ENCODE measurements at places on chromosomes 2 and 18.

DNA sequence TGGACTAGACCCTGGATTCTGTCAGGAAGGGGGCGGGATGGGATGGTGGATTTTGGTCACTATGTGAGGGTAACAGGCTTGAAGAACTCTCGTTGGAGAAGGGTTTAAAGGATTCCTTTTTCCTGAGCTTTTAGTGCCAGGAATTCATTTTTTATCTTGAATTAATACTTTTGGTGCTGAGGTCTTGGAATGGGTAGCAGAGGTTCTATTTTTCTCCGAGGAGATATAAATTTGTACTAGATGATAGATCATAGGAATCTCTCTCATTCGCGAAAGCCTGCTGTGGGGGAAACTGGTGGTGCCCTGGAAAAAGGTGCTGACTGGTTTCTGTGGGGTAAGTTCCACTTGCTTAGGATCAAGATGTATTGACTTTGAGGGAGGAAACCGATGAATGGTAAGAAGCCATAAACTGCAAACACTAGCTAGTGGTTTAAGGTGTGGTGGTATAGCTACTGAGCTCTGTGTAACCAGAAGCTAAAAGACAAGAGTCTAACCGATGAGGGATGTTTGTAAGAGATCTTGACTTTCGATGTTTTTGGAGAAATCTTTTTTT is 706 bp downstream of the AGPS start:
- DNase-seq: no peak

GRCh38 chr2:213087040-213087439 is 64.4 kb downstream of the IKZF2 start:
- no peak for DNase-seq

DNA sequence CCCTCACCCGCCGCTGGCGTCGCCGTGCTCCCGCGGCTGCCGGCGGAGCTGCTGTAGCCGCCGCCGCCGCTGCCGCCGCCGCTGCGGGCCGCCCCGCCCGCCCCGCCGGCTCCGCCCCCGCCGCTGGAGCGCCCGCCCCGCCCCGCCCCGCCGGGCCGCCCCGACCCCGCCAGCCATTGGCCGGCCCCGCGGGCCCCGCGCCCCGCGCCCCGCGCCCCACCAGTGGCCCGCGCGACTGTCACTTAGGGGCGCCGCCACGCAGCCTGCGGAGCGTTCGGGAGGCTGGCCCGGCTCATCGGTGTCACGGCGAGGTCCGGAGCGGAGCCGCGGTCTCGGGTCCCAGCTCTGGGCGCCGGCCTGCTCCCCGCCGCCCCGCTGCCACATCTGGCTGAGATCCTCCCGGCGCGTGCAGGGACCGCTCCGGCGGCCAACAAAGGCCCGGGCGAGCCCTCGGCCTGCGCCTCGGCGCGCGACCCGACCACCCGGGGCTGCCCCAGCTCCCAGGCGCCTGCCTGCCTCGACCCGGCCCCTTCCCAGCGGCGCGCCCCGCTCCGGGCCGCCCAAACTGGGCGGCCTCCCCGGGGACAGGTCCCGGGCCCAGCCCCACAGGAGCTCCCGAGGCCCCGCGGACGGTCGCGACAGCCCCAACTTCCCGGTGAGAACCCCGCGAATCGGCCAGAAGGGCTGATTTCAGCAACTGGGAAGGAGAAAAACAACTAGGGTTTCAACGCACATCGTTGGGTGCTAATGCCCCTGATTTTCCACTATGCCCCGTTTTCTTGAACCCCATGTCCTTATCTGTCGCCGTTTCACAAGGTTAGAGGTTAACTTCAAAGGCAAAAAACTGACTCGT is at the start of gene MGAT4A:
Gene MGAT4A (minus strand): TSS at position 92 of the 853 bp plus-strand sequence. CDS start 4,800 bp downstream, outside the sequence.
- DNase-seq: peak; percentile 79

DNA sequence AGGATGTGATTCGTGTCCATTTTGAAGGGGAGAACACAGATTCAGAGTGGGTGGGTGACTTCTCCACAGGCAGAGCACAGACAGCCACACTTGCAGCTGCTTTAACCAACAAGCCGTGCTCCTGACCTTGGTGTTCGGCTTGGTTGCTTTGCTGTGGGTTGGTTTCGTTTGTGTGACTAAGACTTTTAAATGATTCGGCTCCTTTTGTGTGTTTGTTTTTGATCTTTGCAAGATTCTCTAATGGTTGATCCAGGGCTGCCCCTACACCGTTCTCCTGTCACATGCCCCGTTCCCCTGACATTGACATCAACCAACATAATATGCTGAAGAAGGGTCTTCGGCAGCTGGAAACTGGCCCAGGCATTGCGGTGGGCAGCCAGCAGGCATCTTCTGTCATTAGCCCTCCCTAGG is 95.9 kb upstream of the MBOAT2 start:
- DNase-seq: no peak

- DNase-seq: no peak
Observed at GRCh38 chr2:224034017-224034416, 5.1 kb downstream of the SERPINE2 start.

- no peak for DNase-seq
Observed at GRCh38 chr2:196160101-196160500, 11.3 kb downstream of the STK17B start.

DNA sequence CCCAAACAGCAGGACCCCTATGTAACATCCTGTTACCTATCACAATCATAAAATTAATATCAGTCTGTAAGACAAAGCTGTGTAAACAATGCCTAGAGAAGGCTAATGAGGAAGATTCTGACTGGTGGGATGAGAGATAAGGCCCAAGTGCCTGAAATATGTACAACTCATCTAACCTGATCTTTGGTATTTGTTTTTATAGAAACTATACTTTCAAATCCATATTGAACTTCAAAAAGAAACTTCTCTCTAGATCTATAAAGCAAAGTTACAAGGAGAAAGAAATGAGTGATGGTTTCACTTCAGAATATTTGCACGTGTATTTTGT is 36.1 kb upstream of the ITGA4 start:
- no peak for DNase-seq

- DNase-seq: no peak
Observed at GRCh38 chr2:27096748-27097297, 10.3 kb downstream of the KHK start.

GRCh38 chr2:36356990-36357846 is 1.6 kb downstream of the CRIM1 start:
- DNase-seq: peak; percentile 61

DNA sequence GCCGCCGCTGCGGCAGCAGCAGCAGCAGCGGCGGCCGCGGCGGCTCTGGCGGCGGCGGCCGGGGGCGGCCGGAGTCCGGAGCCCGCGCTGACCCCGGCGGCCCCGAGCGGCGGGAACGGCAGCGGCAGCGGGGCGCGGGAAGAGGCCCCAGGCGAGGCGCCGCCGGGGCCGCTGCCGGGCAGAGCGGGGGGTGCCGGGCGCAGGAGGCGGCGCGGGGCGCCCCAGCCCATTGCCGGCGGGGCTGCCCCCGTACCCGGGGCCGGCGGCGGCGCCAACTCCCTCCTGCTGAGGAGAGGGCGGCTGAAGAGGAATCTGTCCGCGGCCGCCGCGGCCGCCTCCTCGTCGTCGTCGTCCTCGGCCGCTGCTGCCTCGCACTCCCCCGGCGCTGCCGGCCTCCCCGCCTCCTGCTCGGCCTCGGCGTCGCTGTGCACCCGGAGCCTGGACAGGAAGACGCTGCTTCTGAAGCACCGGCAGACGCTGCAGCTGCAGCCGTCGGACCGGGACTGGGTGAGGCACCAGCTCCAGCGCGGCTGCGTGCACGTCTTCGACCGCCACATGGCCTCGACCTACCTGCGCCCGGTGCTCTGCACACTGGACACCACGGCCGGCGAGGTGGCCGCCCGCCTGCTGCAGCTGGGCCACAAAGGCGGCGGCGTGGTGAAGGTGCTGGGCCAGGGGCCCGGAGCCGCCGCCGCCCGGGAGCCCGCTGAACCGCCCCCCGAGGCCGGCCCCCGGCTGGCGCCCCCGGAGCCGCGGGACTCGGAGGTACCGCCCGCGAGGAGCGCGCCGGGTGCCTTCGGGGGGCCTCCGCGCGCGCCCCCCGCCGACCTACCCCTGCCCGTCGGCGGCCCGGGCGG is 646 bp downstream of the PHLPP1 start:
- no peak for DNase-seq

DNA sequence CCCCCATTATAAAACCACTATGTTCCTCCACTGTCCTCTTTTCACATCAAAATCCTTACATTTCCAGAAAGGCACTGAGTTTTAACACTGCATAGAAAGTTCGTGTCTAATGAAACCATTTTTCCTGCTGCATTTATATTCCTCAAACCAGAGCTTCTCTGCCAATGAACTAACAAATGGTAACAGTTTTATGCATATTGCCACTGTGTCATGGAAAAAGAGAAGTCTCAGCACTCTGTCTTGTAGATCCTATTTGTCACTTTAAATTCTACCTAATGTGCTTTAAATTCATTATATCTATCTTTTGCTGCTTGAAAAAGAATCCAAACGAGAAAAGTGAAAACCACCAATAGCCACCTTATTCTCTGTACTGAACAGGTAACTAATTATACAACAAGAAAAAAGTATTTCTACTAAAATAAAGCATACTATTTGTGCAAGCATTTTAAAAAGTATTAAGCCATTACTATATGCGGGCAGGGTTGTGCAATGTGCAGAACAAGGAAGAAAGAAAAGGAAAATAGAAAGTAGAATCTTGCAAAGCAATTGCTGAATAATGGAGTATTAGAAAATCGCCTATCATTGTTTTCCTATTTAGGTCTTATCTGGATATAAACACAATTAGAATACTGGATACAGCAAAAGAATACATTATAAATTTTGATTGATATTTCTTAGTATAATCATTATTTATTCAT is 328.9 kb downstream of the ZEB2 start:
- no peak for DNase-seq

- DNase-seq: no peak
Observed at GRCh38 chr2:109364217-109364616, 235.2 kb downstream of the SH3RF3 start.

- no peak for DNase-seq
Observed at GRCh38 chr2:234454433-234454832, 42.4 kb downstream of the ARL4C start.

- DNase-seq: no peak
Observed at GRCh38 chr2:167954495-167954894, 292.9 kb downstream of the STK39 start.

- no peak for DNase-seq
Observed at GRCh38 chr18:13279181-13280069, 60.9 kb downstream of the LDLRAD4 start.

DNA sequence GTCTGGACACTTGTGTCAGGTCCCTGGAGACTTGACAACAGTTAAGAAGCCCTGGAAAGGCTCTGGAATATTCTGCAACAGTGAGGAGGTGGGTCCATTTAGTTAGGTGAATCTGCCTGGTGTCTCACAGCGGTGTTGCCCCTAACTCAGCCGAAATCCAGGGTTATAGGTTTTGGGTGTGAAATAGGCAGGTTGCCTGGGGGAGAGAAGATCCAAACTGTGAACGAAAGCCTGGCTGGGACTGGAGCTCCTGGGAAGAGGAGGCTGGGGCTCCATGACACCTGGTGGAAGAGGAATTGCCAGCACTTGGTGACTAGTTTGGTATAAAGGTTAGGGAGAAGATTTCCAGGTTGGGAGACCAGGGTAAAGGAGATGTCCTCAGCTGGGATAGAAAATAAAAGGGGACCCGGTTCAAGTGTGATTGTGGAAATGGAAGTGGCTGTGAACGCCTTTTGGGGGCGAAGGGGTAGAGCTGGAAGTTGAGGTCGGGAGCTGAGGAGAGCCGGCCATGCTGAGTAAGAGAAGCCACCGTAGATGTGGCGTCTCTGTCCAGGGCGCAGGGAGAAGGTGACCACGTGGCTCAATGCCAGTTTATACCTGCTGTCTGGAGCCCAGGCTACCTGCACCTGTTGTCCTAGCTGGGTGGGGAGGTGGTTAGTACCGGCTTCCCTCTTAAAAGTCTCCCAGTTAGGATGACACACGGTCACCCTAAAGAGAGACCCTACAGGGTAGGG is 3.0 kb upstream of the GAREM2 start:
- no peak for DNase-seq

DNA sequence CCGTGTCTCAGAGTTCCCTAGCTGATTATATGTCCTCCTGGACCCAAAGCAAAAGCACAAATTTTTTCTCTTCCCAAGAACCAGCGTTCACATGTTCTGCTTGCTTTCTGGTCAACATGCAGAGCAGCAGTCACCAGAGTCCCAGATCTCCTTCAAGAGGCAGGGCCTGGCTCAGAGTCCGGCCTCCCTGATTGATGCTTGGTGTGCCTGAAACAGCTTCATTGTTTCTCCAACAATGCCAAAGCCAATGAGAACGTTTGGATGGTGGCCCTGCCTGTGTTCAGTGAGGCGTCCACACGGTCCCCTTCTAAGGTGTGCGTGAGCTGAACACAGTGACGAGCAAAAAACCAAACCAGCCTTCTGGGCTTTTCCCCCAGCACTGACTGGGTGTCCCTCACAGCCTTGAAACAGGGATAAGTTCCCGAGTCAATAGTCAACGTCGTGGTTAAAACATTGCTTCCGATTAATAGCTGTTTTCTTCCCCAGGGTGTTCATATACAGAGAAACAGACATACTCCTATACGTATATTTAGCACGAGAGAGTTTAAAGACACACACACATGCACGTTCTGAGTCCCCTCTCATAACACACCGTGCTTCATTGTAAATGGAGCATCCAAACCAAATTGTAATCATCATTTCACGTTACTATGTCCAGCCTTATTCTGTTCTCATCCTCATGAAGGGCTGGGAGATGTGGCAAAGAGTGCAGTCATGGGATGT is 19.3 kb upstream of the POU3F3 start:
- DNase-seq: peak; percentile 63

DNA sequence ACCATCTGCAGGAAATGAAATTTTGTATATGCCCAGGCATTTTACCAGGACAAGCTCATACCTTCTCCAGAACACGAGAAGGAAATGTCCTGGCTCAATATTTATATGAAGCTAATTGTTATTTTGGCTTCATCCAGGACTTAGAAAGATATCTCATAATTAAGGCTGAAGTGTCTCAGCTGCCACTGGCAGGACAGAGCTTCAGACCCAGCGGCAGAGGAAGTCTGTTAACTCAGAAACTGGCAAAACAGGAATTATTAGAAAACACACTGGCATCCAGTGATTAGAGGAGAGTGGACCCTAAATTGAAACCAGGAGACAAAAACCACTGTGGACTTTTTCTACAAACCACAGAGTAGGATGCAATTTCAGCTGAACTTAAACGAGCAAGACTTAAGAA is 329.7 kb downstream of the CYRIA start:
- no peak for DNase-seq

DNA sequence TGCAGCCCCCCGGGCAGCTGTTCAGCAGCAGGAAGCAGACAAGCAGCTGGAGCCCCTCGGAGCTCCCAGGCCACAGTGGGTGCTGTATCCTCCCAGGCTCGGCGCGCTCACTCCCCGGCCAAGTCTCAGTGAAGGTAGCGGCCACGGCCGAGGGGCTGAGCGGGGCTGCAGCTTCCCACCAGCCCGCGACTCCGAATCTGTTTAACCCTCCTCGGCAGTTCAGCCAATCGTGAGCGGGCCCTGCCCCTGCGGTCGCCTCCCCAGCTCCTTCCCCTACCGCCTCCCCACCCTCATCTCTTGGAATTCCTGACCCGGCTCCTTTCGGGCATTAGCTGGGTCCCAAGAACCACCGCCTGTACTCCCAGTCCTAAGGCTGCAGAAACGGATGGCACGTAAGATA is at the start of gene RESP18:
Gene RESP18 (minus strand): TSS at position 203 of the 400 bp plus-strand sequence.
- no peak for DNase-seq

Measured in caudate nucleus (tissue), 63 donors.